NCI-H2029 (cell line): ENCODE measurements at places on chromosomes 7 and 10.
A peak's percentile ranks its signal among the peaks of the same experiment; 100 is the strongest.

DNA sequence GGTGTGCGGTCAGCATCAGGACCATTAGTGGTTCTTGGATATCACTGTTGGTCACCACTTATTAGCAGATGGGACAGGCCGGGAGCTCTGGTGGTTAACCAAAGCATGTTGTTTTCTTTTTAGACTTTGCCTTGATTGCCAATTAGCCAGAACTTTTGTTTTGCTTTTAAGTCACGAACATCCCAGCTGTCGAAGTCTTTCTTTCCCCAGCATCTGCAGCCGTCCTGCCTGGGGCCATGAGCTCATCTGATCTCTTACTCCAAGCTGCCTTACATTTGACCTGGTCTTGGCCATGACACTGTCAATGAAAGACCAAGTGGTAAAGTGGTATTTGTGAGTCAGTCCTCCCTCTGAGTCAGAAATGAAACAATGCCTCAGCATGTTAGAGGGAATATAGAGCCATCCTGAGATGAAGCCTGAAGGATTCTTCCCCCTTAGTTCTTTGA, 53.9 kb upstream of the CREB5 start:
- no peak for DNase-seq

GRCh38 chr7:8639668-8640067, 206.3 kb downstream of the NXPH1 start:
- DNase-seq: no peak

GRCh38 chr7:8435590-8436545, 2.5 kb downstream of the NXPH1 start:
- no peak for DNase-seq

GRCh38 chr7:117997862-117998825, 124.9 kb upstream of the CTTNBP2 start:
- no peak for DNase-seq

DNA sequence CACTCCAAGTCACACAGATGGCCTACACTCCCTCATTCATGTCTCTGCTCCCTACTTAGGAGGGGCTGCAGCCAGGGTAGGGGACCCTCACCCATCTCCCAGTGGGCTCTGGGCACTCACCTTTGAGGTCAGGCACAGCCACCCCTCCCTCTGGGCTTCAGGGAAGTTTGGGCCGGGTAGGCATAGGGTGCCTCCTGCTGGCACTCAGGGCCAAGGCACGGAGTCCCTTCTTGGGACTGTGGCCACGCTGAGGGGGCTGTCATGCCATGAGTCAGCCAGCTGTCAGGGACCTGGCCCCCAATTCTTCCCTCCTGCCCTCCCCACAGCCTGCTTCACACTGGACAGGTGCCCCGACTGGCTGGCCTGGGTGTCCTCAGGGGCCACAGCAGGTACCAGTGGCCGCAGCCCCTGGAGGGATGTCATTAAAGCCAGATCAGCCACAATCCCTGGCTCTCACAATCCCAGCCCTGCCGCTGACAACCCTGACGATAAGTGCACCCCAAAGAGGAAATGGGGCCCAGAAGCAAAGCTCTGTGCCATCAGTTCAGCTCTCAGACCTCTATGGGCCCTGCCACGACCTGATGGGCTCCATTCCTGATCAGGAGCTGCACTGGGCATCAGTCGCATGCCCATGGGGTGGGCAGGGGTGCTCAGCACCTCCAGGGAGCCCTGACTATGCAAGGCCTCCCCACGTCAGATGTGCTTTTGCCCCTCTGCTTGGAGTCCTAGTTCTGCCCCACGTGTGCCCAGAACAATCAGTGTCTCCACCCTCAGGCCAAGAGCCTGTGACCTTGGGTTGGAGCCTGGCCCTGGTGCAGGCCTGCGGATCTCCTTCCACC, 34.1 kb upstream of the RET start:
- DNase-seq: no peak

DNA sequence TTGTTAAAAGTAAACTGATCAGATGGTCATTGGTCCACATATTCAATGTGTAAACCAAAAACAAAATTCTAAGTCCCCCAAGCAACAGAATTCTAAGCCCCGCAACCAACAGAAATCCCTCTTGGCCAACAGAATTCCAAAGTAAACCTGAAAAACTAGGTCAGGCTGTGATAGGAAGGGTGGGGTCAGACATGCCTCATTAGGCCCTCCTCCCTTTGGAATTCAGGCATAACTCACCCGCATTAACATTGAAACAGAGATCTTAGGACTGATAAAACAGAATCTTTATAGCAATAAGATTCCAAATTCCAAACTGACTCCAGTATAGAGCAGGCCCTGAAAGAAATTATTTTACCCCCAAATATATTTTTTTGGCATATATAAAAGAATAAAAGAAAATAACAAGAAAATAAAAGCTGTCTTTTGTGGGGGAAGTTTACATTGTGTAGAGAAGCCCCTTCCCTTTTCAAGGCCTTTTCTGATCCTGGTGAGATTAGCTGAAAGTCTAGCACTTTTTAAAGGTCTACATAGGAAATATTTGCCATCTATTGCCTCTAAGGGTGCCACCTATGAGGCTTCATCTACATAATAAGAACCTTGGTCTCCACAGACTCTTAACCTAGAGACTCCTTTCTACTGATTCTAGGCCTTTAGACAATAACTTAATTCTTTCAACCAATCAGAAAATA, 30.5 kb downstream of the GNAT3 start:
- no peak for DNase-seq

- DNase-seq: no peak
Observed at GRCh38 chr10:24793648-24794379, 70.1 kb upstream of the ARHGAP21 start.

DNA sequence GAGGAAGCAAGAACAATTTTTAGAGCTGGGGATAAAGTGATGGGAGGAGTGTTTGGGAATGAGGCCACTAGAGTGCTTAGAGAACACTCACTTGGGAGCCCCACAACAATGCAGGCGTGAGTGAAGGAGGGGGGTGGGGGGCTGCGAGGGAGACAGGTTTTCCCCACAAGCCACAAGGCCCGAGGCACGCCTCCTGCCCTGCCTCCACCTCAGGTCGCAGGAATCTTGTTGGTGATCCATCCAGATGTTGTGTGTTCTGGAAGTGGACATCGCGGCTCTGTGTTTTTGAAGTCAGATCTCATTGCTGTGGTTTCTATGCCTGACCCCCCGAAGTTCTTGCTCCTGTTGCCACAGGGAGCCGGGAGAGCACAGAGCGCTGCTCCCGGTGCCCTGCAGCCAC, 178.0 kb upstream of the BMPER start:
- DNase-seq: no peak

DNA sequence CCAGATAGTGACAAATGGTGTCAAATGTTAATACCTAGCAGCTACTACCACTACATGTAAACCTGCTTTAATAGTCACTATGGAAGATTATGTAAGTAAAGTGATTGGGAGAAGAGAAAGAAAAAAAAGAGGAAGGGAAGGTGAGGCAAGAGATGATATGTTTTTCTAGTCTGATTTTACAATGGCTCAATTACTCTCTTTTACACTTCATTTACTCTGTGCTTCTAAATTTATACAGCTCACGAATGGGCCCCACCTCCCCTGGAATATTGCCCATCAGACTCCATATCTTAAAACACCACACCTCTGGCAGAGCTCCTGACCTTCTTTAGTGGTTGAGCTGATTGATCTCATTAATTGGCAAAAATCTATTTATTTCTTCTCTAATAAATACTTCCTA, 28.0 kb upstream of the IKZF1 start:
- DNase-seq: no peak

GRCh38 chr10:91520661-91521060, 110.5 kb downstream of the HECTD2 start:
- DNase-seq: no peak

GRCh38 chr10:7952266-7952665, 102.2 kb upstream of the GATA3 start:
- DNase-seq: no peak

DNA sequence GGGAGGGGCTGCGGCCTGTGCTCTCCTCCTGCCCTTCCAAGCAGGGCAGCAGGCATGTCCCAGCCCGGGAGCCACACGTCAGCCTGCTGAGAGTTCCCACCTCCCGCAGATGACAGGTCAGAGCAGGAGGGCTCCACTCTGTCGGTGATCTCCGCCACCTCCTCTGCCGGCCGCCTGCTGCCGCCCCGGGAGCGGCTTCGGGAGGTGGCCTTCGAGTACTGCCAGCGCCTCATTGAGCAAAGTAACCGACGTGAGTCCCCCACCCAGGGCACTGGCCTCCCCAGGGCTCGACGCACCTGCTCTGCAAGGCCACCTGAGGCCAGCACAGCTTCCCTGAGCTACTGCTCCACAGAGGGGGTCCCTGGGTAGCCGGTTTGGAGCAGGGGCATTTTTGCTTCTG, 9.4 kb downstream of the AP5Z1 start:
- DNase-seq: no peak

GRCh38 chr10:114303556-114303955, 64.5 kb downstream of the VWA2 start:
- no peak for DNase-seq

DNA sequence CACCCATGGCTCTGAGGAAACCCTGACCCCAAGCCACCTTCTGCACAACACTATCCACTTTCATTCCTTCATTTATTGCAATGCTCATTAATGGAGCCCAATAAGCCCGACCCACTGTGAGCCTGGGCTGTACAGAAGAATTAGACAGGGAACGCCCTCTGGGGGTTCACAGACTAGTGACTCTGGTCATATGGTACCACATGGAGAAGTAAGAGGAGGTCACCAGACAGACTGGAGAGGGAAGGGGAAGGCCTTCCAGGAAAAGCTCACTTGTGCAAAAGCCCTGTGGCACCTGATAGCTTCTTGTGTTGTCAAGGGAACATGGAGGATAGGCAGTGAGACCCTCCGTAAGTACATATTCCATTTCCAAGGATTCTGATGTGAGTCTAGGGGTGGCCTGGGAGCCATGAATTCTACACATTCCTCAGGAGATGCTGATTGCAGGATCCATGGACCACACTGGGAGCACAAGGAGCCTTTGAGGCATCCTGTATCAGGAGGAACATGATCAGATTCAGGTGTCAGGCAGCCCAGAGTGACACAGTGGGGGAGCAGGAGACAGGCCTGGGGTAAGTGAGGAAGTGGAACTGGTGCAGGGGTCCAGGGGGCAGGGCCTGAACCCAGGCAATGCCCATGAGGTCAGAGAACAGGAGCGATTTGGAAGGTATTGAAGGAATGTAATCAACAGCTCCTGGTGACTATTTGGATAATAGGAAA, 19.9 kb downstream of the TMEM72 start:
- no peak for DNase-seq

DNA sequence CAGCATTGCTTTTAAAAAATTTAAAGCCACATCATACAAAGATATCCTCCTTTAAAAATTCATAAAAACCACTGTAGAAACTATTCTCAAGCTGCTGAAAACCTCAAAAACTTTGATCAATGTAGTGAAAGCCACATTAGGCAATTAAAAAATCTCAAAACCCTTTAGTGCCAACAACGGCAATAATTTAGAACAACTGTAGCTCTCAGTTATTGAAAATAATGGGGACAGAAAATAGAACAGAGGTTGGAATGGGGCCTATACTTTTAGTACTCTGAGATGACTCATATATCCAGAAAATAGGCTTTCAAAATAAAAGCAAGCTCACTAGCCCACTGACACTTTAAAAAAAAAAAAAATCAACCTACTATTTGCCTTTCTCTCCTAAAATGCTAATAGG, 87.5 kb downstream of the GSAP start:
- DNase-seq: no peak

DNA sequence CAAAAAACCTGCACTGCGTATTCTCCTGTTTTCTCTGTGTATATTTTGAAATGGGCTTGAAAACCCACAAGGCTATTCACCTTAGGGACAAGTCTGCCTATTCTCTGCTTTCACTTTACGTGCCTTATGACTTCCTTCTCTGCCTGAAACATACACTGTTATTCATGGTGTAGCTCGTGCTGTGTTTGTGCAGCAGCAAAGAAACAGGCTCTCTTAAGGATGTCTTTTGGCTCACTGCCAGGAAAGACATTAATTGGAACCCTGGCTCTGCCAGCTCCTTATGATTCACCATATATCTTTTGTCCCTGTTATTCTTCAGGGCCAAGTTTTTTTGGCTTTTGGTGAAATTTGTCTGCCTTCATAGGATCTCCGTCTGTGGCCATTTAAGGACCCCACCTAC, 92.4 kb downstream of the TMEM106B start:
- no peak for DNase-seq

DNA sequence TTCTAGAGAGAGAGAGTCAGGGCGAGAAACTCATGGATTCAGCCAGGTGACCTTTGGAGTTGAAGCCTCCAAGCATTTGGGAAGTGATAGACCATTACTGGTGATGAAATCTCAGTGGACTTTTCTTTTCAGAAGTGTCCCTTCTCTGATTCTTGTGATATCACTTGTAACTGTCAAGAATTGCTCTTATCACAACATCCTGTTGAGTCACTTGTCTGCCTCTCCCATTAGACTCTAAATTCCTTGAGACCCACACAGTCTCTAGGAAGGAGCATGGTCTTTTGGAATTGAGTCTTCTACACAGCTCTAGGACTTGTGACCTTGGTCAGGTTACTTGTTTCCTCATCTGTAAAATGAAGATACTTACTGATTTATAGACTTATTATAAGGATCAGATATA, 81.0 kb downstream of the CFAP58 start:
- DNase-seq: no peak

DNA sequence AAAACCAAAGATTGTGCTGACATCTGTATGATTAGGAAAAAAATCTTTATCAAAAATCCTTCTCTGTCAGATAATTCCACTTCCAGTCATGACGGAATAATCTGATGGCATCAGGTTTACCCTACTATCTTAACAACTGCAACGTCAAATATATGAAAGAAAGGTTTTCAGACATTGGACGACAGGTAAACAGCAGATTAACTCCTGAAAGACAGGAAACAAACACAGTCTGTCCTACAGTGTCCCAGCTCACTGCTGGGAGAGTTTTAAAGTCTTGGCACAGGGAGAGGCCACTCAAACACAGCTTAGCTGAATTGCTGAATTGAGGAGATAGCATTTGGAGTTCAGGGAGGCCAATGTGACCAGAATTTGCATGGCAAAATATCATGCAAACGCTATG, 186.3 kb upstream of the KCTD7 start:
- no peak for DNase-seq

DNA sequence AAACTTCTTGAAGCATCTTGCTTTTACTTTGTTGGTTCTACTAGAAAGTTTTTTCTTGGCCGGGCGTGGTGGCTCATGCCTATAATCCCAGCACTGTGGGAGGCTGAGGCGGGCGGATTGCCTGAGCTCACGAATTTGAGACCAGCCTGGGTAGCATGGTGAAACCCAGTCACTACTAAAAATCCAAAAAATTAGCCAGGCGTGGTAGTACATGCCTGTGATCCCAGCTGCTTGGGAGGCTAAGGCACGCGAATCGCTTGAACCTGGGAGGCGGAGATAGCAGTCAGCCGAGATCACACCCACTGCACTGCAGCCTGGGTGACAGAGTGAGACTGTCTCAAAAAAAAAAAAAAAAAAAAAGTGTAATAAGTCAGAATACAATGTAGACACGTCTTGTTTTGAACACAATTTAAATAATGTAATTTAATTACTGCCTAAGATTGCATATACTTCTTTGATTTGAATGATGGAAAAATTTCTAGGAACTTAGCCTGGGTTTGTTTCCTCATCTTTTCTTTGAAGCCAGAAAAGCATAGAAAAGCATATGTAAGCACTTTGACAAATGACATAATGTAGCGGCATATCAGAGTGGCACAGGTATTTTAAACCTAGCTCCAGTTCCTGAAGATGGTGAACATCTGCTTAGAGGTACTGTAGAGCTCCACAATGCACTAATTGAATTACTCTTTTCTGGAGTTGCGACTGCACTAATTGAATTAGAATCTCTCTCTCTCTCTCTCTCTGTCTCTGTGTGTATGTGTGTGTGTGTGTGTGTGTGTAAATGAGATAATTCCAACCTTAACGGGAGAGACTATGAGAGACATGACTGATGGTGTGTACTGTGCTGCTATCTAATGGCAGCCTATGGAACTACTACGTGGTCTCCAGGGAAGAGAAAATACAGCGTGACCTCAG, 87.8 kb downstream of the BTRC start:
- DNase-seq: peak; percentile 6
